Umbilical cord (tissue), 2 donors: ENCODE measurements at places on chromosomes 6 and 20.

DNA sequence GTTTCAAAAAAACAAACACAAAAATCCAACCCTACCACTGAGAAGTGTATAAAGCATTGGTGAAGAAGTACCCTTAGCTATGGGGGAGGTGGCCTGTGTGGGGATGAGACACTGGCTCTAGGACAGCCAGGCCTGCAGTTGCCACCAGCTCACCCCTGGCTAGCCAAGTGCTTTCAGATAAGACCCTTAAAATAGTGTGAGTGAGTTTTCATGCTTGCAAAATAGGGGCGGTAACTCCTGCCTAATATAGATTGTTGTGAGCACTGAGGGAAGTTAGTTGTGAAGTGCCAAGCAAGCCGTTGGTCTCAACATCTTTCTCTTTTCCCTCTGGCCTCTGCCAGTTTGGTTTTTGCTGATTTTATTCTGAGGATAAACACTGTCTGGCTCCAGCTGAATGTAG, 11.3 kb downstream of the PPP1R3G start:
- DNase-seq: no peak

GRCh38 chr6:140758169-140758877, 1374.4 kb upstream of the GJE1 start:
- DNase-seq: no peak

GRCh38 chr20:54337144-54337543, 129.3 kb downstream of the PFDN4 start:
- DNase-seq: no peak

DNA sequence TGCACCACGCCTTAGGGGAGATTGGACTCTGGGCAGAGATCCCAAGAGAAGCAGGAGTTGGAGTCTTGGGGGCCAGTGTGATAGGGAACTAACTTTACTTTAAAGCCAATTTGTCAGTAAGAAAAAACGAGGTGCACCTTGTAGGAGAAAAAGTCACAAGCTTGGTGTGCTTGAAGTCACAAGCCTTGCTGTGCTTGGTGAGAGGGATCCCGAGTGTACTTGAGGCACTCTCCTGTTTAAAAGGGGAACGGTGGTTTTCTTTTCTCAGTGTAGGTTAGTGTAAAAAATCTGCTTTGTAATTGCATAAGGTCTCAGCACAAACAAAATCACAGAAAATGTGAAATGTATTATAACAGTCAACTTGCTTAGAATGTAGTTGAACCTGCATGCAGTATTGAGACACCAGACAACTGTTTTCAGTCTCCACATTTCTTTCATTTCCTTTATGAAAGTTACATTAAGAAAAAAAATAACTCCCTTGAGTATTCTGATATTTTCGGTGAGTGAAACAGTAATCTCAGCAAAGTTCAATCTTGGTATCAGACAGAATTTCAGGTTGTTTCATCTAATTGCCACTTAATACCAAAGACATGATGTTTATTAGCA, 111.1 kb upstream of the DUSP22 start:
- no peak for DNase-seq

DNA sequence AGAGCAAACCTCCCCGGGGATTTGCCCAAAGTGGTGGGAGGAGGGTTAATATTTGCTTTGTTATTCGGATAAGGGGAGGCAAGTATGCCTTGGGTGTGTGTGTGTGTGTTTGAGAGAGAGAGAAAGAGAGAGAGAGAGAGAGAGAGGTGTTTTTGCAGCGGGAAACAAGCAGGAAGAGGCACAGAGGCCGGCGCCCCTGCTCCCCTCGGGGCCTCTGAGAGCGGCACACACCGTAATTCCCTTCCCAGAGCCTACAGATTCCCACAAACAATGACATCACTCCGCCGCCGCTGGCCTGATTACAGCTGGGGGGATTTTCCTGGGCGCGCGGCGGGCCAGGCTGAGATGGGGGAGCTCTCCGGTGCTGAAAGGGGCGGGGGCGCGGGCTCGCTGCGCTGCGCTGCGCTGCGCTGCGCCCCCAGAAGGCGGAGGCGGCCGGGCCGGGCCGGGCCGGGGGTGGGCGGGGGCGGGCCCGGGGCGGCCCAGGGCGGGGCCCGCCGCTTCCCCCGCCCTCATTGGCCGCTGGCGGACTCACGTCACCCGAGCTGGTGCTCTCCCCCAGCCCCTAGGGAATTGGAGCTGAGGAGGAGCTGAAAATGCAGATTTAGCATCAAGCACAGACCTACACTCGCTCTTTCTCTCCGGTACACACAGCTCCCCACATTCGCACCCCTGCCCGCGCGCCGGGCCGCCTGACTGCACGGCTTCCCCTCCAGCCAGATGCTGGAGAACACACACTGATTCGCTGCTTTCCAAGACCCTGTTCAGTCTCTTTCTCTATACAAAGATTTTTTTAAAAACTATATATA, at the start of gene PCSK2:
Gene PCSK2, plus strand, starts transcription at position 631 of the 809 bp plus-strand sequence. CDS start 266 bp downstream, outside the sequence.
- DNase-seq: peak; percentile 54

- DNase-seq: no peak
These were observed 12.3 kb upstream of the VSTM2L start for GRCh38 chr20:37890643-37891042.

GRCh38 chr6:15901141-15902115, 227.5 kb upstream of the MYLIP start:
- DNase-seq: peak; percentile 40

DNA sequence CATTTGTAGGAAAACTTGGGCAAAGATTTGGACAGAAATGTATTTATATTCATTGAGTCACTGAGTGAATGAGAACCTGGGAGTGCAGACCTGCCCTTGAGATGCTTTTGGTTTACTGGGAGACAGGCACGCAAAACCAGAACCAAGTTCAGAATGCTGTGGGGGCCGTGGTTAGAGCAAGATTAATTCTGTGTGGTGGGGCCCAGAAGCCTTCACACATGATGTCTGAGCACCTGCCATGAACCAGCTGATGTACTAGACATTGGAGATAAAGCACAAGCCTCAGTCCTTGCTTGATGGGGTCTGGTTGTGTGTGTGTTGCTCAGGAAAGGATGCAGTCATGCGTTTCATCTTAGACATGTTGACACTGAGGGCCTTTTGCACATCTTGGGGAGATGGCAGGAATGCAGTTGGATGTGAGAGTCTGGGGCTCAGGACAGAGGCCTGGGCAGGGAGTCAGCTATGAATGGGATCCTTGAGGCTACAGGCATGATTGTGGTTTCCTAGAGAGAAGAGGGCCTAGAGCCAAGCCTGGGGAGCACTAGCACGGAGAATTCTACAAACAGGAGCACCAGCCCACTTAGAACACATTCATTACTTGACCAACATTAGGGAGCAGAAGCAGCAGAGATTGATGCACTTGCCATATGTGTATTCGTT, 114.3 kb upstream of the TMEM181 start:
- no peak for DNase-seq

GRCh38 chr6:97497713-97498331, 214.8 kb upstream of the MMS22L start:
- peak; percentile 68 for DNase-seq

GRCh38 chr6:107493158-107494057, 3.5 kb downstream of the SOBP start:
- peak; percentile 71 for DNase-seq

- DNase-seq: no peak
These were observed 720.9 kb downstream of the GRIK2 start for GRCh38 chr6:102114402-102114801.

DNA sequence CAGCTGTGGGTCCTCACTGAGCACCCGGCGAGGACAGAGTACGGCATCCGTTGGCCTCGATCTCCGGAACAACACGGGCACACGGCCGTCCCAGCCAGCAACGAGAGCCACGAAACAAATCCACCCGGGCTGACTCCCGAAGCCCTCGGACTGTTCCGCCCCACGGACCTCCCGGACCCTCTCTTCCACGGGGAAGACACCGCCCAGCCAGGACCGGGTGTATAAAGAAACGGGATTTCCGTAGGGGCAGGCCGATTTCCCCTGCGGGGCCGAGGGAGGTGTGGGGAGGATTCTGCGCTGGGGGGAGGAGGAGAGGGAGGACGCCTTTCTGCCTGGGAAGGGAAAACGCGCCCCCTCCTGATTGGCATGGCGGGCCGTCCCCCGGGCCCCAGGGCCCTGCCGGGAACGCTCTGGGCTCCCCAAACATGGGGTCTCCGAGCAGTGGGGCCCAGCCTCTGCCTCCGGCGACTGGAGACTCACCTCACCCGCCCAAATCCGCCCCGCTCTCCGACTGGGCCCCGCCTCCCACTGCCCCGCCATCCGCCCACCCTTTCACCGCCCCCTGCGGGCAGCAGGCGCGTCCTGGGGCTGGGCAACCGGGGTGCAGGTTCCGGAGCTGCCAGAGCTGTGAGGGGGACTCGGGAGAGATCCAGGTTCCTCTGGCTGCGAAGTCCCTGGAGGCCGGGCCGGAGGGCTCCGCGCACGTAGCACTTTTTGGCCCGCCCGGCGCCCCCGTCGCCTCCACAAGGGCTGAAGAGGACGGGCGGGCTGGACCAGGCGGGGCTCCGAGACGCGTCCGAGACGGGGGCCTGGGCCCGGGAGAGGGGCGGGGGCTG, 679 bp upstream of the PPDPF start:
- peak; percentile 72 for DNase-seq
